Adipocyte (in vitro differentiated cells): ENCODE measurements at places on chromosomes 11 and 22.

GRCh38 chr11:95231881-95232605 is 1.0 kb upstream of the SESN3 start:
- peak; percentile 83 for DNase-seq

DNA sequence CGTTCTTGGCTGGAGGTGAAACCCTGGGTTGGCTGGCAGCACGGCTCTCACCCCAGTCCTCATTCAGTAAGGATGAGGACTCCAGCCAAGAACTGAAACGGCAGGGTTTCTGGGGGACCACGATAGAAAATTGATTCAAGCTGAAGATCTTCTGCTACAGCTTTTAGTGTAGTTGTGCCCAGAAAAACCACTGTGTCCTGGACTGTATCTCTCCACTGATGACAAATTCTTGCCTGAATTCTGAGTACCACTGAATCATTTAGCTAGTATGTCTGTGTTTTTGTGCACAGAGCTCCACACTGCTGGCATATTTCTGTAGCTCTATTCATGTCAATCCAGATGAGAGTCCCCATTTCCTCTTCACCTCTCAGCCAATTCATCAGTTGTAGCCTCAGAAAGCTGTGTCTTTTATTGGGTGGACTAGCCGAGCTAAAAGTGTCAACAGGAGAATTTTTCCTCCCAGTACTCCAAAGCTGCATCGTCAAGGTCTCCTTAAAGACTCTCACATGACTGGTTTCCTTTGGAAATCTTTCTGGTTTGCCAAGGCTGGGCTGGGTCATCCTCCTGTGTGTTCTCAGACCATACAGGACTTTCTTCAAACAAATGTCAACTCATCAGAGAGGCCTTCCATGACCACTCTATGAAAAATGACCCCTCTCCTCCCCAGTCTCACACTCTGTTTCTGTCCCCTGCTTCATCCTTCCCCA is 144.6 kb downstream of the LDLRAD3 start:
- DNase-seq, result peak; percentile 45

- no peak for DNase-seq
These were observed 9.7 kb downstream of the LRFN4 start for GRCh38 chr11:66866511-66866986.

GRCh38 chr11:112971195-112971594 is 10.0 kb downstream of the NCAM1 start:
- DNase-seq, result no peak

- peak; percentile 90 for DNase-seq
These were observed 56.7 kb downstream of the TP53I11 start for GRCh38 chr11:44893846-44894617.

DNA sequence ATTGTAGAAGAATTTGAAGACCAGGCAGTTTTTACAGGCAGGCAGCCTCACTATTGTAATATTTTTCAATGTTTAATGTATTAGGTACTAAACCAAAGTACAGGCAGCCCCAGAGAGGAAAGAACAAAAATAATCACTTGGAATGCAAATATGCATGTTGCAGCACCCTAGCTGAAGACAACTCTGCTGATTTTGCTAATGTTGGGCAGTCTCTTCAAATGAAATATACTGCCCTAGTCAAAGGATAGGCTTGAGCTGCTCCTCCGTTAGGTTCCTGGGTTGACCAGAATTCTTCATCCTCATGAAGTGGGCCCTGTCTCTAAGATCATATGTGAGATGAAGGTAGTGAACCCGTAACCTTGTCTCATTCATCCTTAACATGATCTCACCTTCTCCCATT is 153.1 kb upstream of the DDI1 start:
- DNase-seq, result no peak

DNA sequence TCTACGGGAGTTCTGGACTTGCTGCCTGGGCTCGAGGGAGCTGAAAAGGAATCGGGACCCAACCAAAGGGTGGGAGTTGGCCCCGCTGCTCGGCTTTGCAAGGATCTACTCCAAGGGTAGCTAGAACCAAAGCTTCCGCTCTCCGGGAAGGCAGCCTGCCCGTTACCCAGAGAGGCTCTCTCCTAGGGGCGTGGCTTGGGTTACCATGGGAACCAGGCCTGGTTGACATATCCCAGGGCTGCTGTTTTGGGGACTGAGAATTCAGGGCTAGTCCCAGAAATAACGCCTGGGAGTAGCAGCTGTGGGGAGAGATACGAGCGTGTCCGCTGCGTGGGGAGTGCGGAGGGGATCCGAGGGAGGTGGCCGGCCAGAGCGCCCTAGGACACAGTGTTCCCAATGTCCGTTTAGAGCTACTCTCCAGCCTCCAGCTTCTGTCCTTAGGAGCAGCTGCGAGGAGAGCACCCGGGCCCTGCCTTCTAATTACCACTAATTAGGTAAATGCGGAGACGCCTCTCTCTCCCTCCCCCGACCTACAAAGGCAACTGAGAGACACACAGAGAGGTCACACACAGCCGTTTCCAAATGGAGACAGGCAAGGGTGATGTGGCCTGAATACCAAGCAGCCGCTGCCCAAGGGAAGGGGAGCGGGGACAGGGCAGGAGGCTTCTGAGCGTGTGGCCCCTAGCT is 141.6 kb upstream of the CADM1 start:
- no peak for DNase-seq
